ENCODE measurements at places on chromosomes 1 and 21.

- no peak for DNase-seq
These were observed 10.6 kb upstream of the PRKACB start for GRCh38 chr1:84133479-84133878.

- no peak for DNase-seq
These were observed 83.9 kb downstream of the NAV1 start for GRCh38 chr1:201622824-201623223.

DNA sequence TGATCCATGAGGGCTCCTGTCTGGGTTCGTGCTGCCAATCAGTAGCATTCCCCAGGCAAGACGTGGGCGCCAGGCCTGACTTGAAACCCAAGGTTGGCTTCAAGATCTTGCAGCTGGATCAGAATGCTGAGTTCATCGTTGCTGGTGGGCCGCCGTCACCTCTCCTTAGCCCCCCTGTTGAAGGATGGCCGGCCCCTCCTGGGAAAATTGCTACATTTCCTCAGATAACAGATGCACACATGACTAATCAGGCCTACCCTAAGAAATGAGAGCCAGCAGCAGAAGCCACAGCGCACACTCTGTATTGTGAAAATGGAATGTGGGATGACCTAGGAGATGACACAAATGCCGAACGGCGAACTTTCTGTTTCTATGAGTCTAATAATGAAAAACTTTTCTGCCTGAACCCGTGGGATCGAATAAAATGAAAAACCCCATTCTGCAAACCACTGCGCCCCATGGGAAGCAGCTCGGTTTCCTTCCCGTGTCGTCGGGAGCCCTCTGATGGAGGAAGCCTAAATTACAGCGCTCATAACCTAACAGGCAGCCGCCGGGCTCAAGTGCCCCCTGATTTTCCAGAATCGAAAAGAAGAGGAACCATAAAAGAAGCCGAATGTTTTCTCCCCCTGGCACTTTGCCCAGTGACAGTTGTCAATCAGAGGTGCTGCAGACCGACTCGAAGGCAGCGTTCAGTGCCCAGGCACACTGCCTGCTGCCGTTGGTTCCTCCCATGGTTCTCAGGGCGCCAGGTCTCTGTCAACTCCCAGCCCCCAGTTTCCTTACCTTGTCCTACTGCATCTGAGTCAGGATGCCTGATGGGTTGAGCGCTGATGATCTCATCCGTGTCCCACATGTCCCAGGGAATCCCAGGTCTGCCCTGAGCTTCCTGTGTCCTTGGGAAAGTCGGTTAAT is 38.2 kb upstream of the H6PD start:
- DNase-seq, result peak; percentile 88

GRCh38 chr1:24107462-24108138 is 4.3 kb downstream of the MYOM3 start:
- DNase-seq, result peak; percentile 78

DNA sequence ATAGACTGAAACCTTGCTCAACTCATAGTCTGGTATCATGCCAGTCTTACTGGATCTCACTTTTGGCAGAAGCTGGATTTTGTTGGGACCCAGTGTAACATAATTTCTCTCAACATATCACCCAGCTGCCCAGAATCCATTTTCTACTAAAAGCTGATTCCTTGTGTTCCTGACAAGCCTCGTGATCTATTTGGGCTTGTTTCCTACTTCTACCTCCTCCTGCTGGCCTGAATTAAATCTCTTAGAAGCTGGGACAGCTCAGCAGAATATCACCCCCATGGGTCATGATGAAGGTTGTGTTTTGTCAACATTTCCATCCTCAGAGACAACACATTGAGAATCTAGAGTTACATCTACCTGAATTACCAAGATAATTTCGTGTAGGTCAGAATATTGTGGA is 7.7 kb downstream of the GOLT1A start:
- DNase-seq, result no peak

- no peak for DNase-seq
These were observed 3.6 kb downstream of the IGSF8 start for GRCh38 chr1:160094806-160095205.

- DNase-seq, result no peak
These were observed 74.5 kb upstream of the COL24A1 start for GRCh38 chr1:86231076-86231475.

DNA sequence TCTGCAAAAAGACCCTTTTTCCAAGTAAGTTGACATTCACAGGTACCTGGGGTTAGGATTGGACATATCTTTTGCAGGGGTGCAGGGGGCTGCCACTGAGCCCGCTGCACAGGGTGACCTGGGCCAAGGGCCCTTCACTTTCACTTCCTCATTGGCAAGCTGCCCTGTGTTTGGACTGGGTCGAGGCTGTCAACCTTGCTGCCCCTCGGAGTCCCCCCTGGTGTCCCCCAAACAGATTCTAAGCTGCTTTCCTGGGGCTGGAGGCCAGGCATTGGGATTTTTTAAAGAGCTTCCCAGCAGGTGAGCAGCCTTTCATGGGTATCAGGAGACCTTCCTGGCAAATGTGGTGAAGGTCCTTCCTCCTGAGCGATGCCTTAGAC is 7.9 kb upstream of the UMODL1 start:
- DNase-seq, result no peak

- peak; percentile 66 for DNase-seq
These were observed 350.9 kb downstream of the S1PR1 start for GRCh38 chr1:101587741-101588140.

DNA sequence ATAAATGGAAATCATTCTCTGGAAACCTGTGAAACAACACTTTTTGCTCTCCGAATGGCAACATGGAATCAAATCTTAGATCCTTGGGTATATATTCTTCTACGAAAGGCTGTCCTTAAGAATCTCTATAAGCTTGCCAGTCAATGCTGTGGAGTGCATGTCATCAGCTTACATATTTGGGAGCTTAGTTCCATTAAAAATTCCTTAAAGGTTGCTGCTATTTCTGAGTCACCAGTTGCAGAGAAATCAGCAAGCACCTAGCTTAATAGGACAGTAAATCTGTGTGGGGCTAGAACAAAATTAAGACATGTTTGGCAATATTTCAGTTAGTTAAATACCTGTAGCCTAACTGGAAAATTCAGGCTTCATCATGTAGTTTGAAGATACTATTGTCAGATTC is 45.7 kb downstream of the PTGFR start:
- DNase-seq, result peak; percentile 43

DNA sequence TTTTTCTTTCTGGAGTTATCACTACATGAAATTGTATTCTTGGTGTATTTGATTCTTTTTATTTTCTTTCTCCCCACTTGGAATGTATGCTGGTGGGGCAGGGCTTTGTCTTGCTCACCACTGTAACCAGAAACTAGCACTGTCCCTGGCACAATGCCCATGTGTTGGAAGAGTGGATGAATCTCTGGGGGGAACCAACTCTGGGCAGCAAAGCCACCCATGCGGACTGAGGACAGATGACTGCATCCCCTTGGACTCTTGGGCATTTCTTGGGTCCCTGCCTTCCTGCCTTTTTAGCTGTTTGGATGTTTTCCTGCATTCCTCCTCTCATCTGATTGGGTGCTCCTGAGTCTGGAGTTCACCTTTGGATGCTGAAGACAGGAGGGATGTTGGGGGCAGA is 6.1 kb downstream of the CYP4B1 start:
- peak; percentile 75 for DNase-seq

- DNase-seq, result peak; percentile 80
These were observed 14.8 kb upstream of the KIF1B start for GRCh38 chr1:10195570-10195969.

- DNase-seq, result no peak
These were observed 158.7 kb downstream of the SIPA1L2 start for GRCh38 chr1:232471250-232471649.

GRCh38 chr1:167689567-167689920 is 32.2 kb upstream of the MPZL1 start:
- DNase-seq, result peak; percentile 25

- peak; percentile 63 for DNase-seq
These were observed at the start of gene LHX4 for GRCh38 chr1:180229483-180230415. Gene LHX4, plus strand, starts transcription at chr1:180230264. Its CDS starts 266 bp downstream, at chr1:180230530.

DNA sequence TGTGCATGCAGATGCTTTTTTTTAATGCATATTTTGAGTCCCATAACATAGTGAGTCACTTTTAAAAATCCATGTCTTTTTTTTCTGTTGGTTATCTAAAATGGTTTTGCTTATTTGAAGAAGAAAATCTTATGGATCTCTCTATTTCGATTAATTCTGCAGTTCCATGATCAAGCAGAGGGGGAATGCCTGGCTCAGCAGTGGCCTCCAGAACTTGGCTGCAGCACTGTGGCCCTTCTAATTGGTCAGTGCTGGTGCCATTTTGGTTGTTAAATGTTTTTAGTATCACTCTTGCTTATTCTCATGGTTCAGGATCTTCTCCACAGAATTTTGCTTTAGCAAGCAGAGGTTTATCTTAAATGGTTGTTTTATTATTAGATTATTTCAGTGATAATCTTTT is 11.2 kb downstream of the EPHX4 start:
- no peak for DNase-seq

DNA sequence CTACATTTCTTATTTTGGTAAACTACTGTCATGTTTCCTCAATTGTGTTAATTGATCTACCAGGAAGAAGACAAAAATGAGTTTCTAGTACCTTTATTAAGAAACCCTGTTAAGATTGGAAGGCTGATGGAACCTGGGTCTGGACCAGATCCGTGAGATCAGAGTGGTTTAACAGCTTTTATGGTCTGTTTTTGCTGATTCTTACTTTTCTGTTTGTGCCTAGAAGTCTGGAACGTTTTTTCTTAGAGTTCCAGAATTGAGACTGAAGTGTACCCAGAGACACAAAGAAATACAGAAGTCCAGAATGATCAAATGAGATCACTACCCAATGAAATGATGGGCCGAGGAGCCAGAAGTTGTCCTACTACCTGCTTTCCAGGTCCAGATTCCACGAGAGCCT is 22.5 kb upstream of the CDC42 start:
- no peak for DNase-seq

DNA sequence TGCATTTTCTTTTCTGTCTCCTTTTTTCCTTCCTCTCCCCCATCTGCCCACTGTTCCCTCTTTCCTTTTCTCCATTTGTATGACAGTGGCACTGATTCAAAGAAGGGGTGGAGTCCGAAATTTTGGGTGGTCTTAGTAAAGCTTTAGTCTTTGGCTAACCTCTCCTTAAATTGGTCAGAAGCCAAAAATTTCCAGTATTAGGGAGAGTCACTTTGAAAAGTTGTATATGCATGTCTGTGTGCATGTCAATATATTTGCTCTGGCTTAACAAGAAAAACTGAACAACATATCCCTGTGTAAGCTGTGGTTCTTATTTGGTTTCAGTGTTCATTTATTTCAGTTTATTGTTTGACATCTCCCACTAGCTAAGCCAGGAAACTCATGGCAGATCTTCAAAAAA is 314.8 kb upstream of the CXADR start:
- DNase-seq, result no peak

DNA sequence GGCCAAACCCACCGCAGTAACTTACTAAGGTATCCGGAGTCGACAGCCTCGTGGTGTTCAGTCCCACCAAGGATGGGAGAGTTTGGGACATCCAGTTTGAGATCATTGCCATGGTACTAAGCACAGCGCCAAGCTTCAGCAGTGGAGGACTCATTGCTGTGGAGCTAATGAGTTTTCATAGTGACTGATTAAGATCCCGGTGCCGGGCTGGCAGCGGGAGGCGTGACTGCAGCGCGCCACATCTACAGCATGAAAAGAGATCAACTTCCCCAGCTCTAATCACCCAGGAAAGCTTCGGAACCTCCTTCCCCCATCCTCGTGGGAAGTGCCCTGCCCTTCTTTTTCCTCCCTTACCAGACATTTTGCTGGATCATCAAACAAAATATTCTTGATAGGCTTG is 149.9 kb downstream of the OLFM3 start:
- peak; percentile 1 for DNase-seq

DNA sequence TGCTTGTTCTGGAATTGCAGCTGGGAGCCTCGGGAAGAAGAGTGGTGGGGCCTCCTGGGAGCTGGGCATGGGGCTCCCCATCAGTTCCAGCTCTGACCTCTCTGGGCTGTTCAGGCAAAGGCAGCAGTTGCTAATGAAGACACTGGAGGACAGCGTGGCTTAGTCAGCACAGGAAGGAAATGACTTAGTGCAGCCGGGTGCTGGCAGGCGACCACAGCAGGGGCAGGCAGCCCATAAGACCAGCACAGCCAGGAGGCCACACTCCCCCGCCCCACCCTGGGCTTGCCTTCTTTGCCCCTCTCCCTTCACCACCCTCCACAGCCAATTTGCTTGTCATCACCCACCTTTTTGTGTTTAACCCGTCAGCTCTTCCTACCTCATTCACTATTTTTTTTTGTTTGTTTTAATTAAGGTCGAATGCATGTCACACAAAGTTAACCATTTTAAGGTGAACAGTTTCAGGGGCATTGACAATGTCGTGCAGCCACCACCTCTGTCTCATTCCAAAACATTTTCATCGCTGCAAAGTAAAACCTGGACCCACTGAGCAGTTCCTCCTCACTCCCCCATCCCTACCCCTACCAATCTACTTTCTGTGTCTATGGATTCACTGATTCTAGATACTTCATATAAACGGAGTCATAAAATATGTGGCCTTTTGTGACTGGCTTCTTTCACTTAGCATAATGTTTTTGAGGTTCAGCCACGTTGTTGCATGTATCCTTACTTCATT is 10.9 kb downstream of the OLIG2 start:
- DNase-seq, result peak; percentile 55

DNA sequence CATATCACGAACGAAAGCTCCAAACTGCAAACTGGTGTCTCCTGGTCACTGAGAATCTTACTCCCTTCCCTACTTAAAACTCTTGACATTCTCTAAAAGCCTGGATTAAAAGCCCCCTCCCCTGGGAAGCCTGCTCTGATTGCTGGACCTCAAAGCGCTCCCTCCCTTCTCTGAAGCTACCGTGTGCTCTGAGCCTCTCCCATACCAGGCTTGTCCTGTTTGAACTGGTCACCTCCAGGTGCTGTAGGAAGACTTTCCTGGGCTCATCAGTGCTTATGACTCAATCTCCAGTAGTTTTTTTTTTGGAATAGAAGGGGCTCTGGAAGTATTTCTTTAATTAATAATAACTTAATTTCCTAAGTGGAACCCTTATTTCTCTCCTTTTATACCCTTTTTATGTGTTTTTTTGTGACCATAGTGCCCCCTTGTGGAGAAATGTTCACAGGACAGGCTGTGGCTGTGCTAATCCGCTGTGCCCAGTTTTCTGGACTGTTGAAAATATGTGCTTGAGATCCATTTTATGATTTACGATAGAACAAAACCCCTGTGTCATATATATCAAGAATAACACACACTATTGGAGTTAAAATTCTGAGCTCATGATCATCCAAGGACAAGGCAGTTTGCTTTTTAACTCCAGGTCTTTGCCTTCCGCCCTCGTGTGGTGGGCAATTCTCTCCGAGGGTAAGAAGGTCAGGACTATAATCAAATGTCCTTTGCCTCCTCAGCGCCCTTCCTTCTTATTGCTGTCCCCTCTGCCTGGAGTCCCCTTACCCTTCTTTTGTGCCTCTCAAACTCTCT is 16.9 kb downstream of the MTARC1 start:
- DNase-seq, result peak; percentile 45

- no peak for DNase-seq
These were observed 9.8 kb downstream of the KCNA2 start for GRCh38 chr1:110596312-110596711.

GRCh38 chr1:53249706-53250105 is 11.4 kb upstream of the MAGOH start:
- DNase-seq, result no peak

Data from kidney tubule cell (primary cell).